ENCODE measurements at places on chromosomes 6 and 20. TPM values are rescaled to one million over a fixed set of nuclear protein-coding genes. Genes with fewer than 3 reads are reported as not detected.

Gene ATG5
- total RNA-seq = 39.3 TPM

Gene TLDC2
- total RNA-seq = not detected

Gene RGL2
- 19.2 TPM for total RNA-seq

Gene EYA4
- total RNA-seq = 0.25 TPM

Gene SLC22A3
- total RNA-seq = 3.0 TPM

Gene RNF182
- total RNA-seq = 32.2 TPM

Gene SLC17A2
- not detected for total RNA-seq

Gene INSM1
- 13.3 TPM for total RNA-seq

Gene SLC17A1
- not detected for total RNA-seq

Gene KCNB1
- 9.3 TPM for total RNA-seq

Gene OR2J3
- total RNA-seq = not detected

Gene CTCFL
- not detected for total RNA-seq

Gene SIRPA
- total RNA-seq = 9.3 TPM

Gene TRAPPC3L
- total RNA-seq = under 0.01 TPM

Gene ADGB
- total RNA-seq = 0.25 TPM

Gene SGK1
- 30.5 TPM for total RNA-seq

Gene AVP
- not detected for total RNA-seq

Gene DLGAP4
- total RNA-seq = 32.0 TPM

Gene TENT5A
- total RNA-seq = 2.5 TPM
